EL (cell line): ENCODE measurements at places on chromosomes 6 and 20.

GRCh38 chr6:44837741-44838140, 450.2 kb downstream of the CDC5L start:
- no peak for DNase-seq

- no peak for DNase-seq
Measured at GRCh38 chr6:7042654-7043545, 64.9 kb upstream of the RREB1 start.

DNA sequence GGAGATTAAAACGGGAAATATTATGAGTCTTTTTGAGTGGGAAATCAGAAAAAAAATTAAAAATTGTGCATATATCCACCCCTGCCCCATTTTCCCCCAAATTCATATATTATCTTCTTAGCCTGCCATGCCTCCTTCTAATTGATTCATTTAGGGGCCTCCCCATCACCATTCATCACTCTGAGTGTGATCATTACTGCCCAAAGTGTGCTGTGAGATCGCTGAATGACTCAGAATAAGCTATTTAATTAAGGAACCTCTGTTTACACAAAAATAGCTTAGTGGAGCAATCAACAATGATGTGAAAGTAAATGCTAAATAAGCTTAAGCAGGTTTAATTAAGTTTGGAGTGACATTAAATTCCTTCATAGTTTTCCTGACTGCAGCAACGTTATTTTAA, 645.5 kb downstream of the GRIK2 start:
- DNase-seq = no peak

GRCh38 chr6:170206317-170206621, 84.6 kb downstream of the DLL1 start:
- no peak for DNase-seq

GRCh38 chr6:91743756-91744155, 1156.9 kb upstream of the MAP3K7 start:
- no peak for DNase-seq
